ENCODE measurements at places on chromosomes 6 and 20. TPM values are rescaled to one million over a fixed set of nuclear protein-coding genes. Genes with fewer than 3 reads are reported as not detected.

The SULF2 gene
- 1.3 TPM for total RNA-seq

DNA sequence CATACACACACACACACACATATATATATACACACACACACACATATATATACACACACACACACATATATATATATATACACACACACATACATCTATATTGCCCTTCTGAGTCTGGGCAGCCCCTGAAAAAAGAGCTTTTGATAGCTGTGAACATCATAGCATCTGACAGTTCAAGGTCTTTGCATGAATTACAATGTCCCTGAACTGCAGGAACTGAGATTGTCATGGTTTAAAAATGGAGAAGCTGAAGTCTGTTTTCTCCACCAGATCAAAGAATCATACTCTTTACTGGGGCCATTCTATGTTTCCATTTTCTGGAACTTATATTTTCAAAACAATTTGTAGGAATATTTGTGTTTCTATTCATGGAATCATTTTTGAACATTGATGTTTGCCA lies 189.8 kb downstream of the ZDHHC14 start:
- no peaks in the 10 kb centered on the region for H3K27me3 ChIP-seq
- DNase-seq = no peak
- H3K36me3 ChIP-seq = no peaks in the 10 kb centered on the region
- H3K4me1 ChIP-seq = peaks cover 8% of the 10 kb centered on the region
- no peak overlapping the region for H3K4me3 ChIP-seq

The RAB32 gene
- total RNA-seq = 0.38 TPM

- H3K4me3 ChIP-seq = no peak overlapping the region
- no peak overlapping the region for H3K27ac ChIP-seq
- no peak for DNase-seq
- peaks cover 14% of the 10 kb centered on the region for H3K4me1 ChIP-seq
These were observed 127.0 kb downstream of the UST start for GRCh38 chr6:148873868-148874267.

The ENPP1 gene
- total RNA-seq = 0.15 TPM

GRCh38 chr20:50569864-50570836 lies 60.0 kb downstream of the PTPN1 start:
- H3K4me1 ChIP-seq = peaks cover 7% of the 10 kb centered on the region
- H3K36me3 ChIP-seq = peaks cover 15% of the 10 kb centered on the region
- H3K27ac ChIP-seq = peak overlapping the region; percentile 49
- H3K4me3 ChIP-seq = no peak overlapping the region
- DNase-seq = peak; percentile 19
